ENCODE measurements at places on chromosomes 16 and 17. TPM values are rescaled to one million over a fixed set of nuclear protein-coding genes. Genes with fewer than 3 reads are reported as not detected.

DNA sequence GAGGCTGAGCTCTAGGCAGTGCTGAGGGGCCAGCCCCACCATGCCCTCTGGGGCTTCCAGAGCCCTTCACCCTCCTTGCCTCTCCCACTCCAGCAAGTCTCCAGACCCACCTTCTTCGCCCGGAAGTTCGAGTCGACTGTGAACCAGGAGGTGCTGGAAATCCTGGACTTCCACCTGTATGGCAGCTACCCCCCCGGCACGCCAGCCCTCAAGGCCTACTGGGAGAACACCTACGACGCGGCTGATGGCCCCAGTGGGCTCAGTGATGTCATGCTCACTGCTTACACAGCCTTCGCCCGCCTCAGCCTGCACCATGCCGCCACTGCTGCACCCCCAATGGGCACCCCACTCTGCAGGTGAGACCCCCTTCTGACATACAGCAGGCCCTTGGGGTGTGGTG, 10.5 kb downstream of the XYLT2 start:
- H3K4me1 ChIP-seq: no peaks in the 10 kb centered on the region
- no peak for DNase-seq
- H3K27ac ChIP-seq: no peak overlapping the region
- no peak overlapping the region for H3K4me3 ChIP-seq

GRCh38 chr16:67430977-67431774, at the start of gene HSD11B2:
HSD11B2 (plus strand) TSS chr16:67431121; CDS start chr16:67431249, 128 bp downstream.
- peak within 1 kb of the TSS; percentile 59 for H3K4me3 ChIP-seq
- peak; percentile 91 for DNase-seq
- no peak within 1 kb of the TSS for H3K27ac ChIP-seq

DNA sequence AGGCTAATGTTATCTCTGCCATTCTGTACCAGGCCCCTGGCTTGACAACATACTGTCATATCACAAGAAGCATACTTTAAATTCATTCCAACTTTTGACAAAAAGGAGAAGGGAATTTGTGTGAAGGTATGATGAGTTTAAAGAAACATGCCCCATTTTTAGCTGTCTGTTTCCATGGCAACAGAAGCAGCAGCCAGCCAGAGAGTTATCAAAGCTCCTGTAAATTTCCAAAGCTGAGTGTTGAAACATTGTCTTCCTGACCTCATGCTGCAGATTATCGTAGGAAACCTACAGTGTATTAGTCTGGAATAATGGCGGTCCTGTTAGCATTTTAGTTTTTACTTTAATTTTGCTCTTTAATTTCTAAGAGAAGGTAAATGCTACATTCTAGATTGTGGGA, 124.9 kb downstream of the MRTFB start:
- H3K36me3 ChIP-seq: peaks cover 5% of the 10 kb centered on the region

DNA sequence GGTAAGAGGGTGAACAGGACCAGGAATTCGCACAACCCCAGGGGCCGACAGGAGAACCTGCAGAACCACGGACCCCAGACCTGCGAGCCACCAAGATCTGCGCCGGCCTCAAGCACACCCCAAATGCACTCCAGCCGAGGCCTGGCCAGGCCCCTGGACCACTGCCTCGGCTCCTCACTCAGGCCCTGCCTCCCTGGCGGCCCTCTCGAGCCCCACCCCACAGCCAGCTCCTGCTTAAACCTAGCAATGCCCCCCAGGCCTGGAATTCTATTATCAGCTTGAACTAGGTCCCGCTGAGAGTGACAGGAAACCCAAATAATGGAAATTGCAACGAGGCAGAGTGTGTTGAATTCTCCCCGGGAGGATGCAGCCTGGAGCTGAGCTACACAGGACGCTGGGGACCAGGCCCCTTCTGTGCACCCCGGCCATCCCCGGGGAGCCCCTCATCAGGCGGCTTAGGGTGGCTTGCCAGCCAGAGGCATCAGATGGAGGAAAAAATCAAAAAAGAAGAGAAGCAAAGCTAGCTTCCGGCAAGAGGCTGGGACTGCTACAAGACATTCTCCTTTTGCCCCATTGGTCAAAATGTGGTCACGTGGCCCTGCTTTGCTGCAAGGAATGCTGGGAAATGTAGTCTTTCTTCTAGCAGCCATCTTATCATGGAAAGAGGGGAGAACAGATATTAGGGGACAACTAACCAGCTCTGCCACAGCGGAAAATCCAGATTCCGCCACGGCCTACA, 2.4 kb upstream of the ENPP7 start:
- H3K4me1 ChIP-seq: no peaks in the 10 kb centered on the region
- H3K27ac ChIP-seq: no peak overlapping the region
- no peaks in the 10 kb centered on the region for H3K27me3 ChIP-seq
- H3K36me3 ChIP-seq: no peaks in the 10 kb centered on the region
- H3K4me3 ChIP-seq: peak overlapping the region; percentile 17

DNA sequence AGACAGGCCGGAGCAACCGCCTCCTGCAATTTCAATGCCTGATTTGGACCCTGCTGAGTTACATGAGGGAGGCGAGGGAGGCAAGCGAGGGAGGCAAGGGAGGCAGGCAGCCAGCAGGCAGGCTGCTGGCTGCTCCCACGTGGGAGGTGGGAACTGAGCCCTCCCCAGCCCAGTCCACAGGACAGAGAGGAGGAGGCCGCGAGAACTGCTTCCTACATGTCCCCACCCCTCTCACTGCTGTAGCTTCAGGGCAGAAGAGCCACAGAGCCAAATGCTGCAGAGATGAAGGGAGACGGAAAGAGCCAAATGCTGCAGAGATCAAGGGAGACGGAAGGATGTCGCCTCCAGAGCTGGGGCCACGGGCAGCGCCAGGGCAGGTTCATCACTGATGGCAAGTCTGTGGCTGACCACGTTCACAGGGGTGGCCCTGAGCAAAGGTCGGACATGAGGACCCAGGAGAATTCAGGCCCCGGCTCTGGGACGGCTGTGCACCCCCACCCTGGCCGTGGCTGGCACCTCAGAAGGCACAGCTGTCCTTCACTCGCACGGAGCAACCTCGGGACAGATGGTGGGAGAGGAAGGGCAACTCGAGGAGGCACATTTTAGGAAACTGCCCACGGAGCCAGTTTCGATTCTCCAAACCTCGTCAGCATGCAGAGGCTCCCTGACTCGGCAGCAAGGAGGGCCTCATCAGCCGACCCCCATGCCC, 21.5 kb downstream of the RPH3AL start:
- peaks cover 13% of the 10 kb centered on the region for H3K27me3 ChIP-seq
- H3K36me3 ChIP-seq: no peaks in the 10 kb centered on the region
- DNase-seq: no peak
- H3K4me3 ChIP-seq: no peak overlapping the region
- peaks cover 14% of the 10 kb centered on the region for H3K4me1 ChIP-seq
- no peak overlapping the region for H3K27ac ChIP-seq

DNA sequence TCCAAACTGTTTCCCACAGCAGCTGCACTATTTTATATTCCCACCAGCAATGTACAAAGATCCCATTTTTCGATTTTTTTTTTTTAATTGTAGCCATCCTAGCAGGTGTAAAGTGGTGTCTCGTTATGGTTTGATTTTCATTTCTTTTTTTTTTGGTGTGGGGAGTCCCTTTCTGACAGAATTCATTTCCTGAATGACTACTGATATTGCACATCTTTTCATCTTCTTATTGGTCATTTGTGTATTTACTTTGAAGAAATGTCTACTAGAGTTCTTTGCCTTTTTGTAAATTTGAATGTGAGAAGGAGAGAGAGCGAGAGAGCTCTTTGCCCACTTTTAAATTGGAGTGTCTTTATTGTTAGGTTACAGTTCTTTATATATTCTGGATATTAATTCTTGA, 14.0 kb downstream of the CYB5B start:
- H3K4me3 ChIP-seq: no peak overlapping the region
- no peaks in the 10 kb centered on the region for H3K36me3 ChIP-seq
- H3K27ac ChIP-seq: no peak overlapping the region
- no peak for DNase-seq
- H3K4me1 ChIP-seq: no peaks in the 10 kb centered on the region

- no peak for DNase-seq
- no peaks in the 10 kb centered on the region for H3K36me3 ChIP-seq
- no peaks in the 10 kb centered on the region for H3K27me3 ChIP-seq
- H3K27ac ChIP-seq: no peak overlapping the region
These were observed 4.8 kb downstream of the CDR2L start for GRCh38 chr17:74992223-74992622.

- H3K4me1 ChIP-seq: no peaks in the 10 kb centered on the region
- no peak overlapping the region for H3K27ac ChIP-seq
- H3K27me3 ChIP-seq: no peaks in the 10 kb centered on the region
- DNase-seq: no peak
These were observed 12.3 kb downstream of the DNAH2 start for GRCh38 chr17:7729816-7730215.

DNA sequence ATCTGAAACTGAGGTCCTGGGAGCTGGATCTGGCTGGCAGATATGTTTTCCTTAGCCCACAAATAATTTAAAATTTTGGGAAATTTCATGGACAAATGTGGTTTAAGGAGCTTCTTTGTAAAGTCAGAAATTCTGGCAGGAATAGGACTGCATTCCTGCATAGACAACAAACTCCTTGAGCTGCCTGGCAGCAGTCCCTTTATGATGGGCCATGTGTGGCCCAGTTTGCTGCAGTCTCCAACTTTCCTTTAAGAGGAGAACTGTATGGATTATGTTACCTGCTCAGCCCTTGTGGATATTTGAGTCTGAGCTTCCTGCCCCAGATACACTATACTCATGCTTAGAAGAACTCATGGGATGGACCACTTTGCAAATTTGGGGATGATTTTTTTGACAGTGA, 48.5 kb upstream of the HS3ST2 start:
- H3K36me3 ChIP-seq: no peaks in the 10 kb centered on the region
- H3K27ac ChIP-seq: no peak overlapping the region
- DNase-seq: no peak
- peaks cover 25% of the 10 kb centered on the region for H3K4me1 ChIP-seq
- no peak overlapping the region for H3K4me3 ChIP-seq
- no peaks in the 10 kb centered on the region for H3K27me3 ChIP-seq

- no peak overlapping the region for H3K4me3 ChIP-seq
- H3K4me1 ChIP-seq: peaks cover 5% of the 10 kb centered on the region
- peak; percentile 61 for DNase-seq
These were observed 108.1 kb downstream of the SNX11 start for GRCh38 chr17:48215583-48216139.

Gene KRTAP4-5
- total RNA-seq: not detected

Gene CACNB1
- total RNA-seq: 16.5 TPM

Gene SLC12A4
- total RNA-seq: 8.8 TPM
